ENCODE measurements at places on chromosomes 13 and 19. TPM values are rescaled to one million over a fixed set of nuclear protein-coding genes. Genes with fewer than 3 reads are reported as not detected.

Gene LGI4
- 0.07 TPM for total RNA-seq

Gene C1QTNF9
- total RNA-seq, result not detected

Gene CARS2
- 101 TPM for total RNA-seq

Gene SERPINE3
- total RNA-seq, result not detected

Gene DCLK1
- total RNA-seq, result not detected

Gene ATCAY
- total RNA-seq, result not detected

Gene DOCK9
- total RNA-seq, result 43.5 TPM

Gene ZNF563
- total RNA-seq, result 3.0 TPM

Gene USHBP1
- 0.30 TPM for total RNA-seq

Gene PRR19
- total RNA-seq, result 1.6 TPM

DNA sequence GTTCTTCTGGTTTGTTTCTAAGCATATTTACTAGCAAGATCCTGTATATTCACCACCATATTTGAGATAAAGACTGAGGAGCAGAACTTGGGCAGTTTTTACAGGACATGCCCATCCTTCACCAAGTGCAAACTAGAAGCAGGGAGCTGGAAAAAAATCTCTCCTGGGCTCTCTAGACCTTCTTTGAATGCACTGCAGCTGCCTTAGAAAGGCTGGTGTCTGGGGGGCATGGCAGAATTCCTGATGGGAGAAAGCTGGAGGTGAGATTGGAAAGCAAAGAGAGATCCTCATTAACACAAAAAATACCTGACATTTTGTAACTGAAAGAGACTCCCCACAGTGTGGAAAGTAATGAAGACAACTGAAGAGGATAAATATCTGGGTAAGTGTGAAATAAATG is 1612.1 kb downstream of the OLFM4 start:
- no peaks in the 10 kb centered on the region for H3K36me3 ChIP-seq
- no peak overlapping the region for H3K4me3 ChIP-seq
- H3K27me3 ChIP-seq, result no peaks in the 10 kb centered on the region
- DNase-seq, result no peak

GRCh38 chr19:56312342-56312741 is 2.3 kb downstream of the ZSCAN5A start:
- H3K27ac ChIP-seq, result no peak overlapping the region
- H3K27me3 ChIP-seq, result no peaks in the 10 kb centered on the region
- peak overlapping the region; percentile 27 for H3K4me3 ChIP-seq
- H3K36me3 ChIP-seq, result peaks cover 26% of the 10 kb centered on the region
- DNase-seq, result no peak

- H3K36me3 ChIP-seq, result no peaks in the 10 kb centered on the region
- DNase-seq, result no peak
- H3K27ac ChIP-seq, result no peak overlapping the region
- peaks cover 21% of the 10 kb centered on the region for H3K27me3 ChIP-seq
- H3K4me1 ChIP-seq, result no peaks in the 10 kb centered on the region
- no peak overlapping the region for H3K4me3 ChIP-seq
These were observed 53.6 kb upstream of the FRY start for GRCh38 chr13:31978021-31978420.

- H3K4me1 ChIP-seq, result peaks cover 5% of the 10 kb centered on the region
- no peak overlapping the region for H3K4me3 ChIP-seq
- no peak overlapping the region for H3K27ac ChIP-seq
- no peak for DNase-seq
These were observed 256.1 kb downstream of the SLITRK6 start for GRCh38 chr13:85543144-85543543.

GRCh38 chr13:43669964-43670363 is 116.8 kb downstream of the ENOX1 start:
- no peak for DNase-seq
- H3K36me3 ChIP-seq, result no peaks in the 10 kb centered on the region
- H3K4me3 ChIP-seq, result no peak overlapping the region
- H3K27ac ChIP-seq, result no peak overlapping the region

DNA sequence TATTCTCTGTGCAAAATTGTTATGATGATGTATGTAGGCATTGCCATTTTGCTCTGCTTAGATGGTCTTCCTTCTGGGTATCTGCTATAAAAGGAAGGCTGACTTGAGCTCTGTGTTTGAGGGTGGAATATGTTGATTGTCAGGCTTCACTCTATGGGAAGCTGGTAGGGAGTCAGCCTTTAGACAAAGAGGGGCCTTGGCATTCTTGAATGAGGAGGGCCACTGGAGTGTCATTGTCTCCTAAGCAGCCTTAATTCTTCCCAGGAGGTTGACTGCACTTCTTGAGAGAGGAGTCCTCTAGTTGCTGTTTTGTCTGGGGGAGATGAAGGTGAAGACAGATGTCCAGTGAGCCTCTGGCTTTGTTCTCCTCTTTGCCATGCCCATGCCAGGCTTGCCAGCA is 266.8 kb downstream of the KCNRG start:
- no peak for DNase-seq
- H3K27me3 ChIP-seq, result peaks cover 35% of the 10 kb centered on the region
- H3K4me1 ChIP-seq, result peaks cover 13% of the 10 kb centered on the region

- H3K4me1 ChIP-seq, result no peaks in the 10 kb centered on the region
- H3K27ac ChIP-seq, result no peak overlapping the region
- no peak for DNase-seq
- no peak overlapping the region for H3K4me3 ChIP-seq
- no peaks in the 10 kb centered on the region for H3K27me3 ChIP-seq
These were observed 25.1 kb downstream of the ARHGEF18 start for GRCh38 chr19:7373862-7374261.

DNA sequence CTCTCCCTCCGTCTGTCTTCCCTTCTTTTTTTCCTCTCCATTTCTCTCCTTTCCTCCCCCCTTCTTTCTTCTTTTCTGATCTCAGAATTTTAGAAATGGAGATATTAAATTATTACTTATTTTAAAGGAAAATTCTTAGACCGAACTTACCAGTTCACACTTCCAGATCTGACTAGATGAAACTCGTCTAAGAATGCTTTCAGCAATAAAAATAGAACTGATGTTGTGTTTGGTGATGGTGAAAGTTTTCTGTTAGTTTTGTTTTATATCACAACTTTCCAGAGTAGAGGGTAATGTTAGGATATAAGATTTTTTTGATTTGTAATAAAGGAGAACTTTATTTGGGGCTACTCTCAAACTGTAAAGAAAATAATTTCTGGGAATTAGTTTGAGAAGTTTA is 29.9 kb downstream of the UCHL3 start:
- H3K27ac ChIP-seq, result no peak overlapping the region
- peaks cover 35% of the 10 kb centered on the region for H3K36me3 ChIP-seq
- H3K4me1 ChIP-seq, result peaks cover 10% of the 10 kb centered on the region

- no peaks in the 10 kb centered on the region for H3K4me1 ChIP-seq
- H3K36me3 ChIP-seq, result no peaks in the 10 kb centered on the region
- no peak overlapping the region for H3K4me3 ChIP-seq
- DNase-seq, result peak; percentile 20
These were observed 2.1 kb upstream of the TUBA3C start for GRCh38 chr13:19183676-19184075.

DNA sequence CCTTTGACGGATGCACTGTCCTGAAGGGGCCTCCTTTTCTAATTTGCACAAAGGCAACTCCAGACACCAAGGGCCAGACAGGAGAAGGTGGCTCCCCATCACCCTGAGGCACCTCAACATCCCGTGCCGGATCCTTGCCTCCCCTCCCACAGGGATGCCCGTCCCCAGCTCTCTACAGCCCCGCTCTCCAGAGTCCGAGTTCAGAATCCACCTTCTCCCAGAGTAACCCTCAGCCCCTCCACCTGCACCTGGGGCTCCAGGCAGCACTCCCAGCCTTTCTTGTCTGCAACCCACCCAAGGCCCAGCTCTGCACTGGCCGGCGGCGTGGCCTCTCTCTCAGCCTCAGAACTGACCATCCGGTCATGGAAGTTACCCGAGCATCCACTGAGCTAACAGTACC is 4.8 kb downstream of the NDUFB7 start:
- H3K27me3 ChIP-seq, result no peaks in the 10 kb centered on the region
- H3K27ac ChIP-seq, result peak overlapping the region; percentile 53
- H3K36me3 ChIP-seq, result peaks cover 27% of the 10 kb centered on the region
- no peak for DNase-seq
- no peak overlapping the region for H3K4me3 ChIP-seq

GRCh38 chr19:43799502-43800142 is 2.6 kb downstream of the LYPD5 start:
- no peak for DNase-seq
- H3K4me3 ChIP-seq, result peak overlapping the region; percentile 82
- no peak overlapping the region for H3K27ac ChIP-seq

GRCh38 chr13:44508562-44509077 is 67.5 kb downstream of the TSC22D1 start:
- no peaks in the 10 kb centered on the region for H3K36me3 ChIP-seq
- H3K4me1 ChIP-seq, result no peaks in the 10 kb centered on the region
- no peak for DNase-seq
- no peak overlapping the region for H3K4me3 ChIP-seq
- H3K27me3 ChIP-seq, result no peaks in the 10 kb centered on the region
- no peak overlapping the region for H3K27ac ChIP-seq

- H3K4me3 ChIP-seq, result no peak overlapping the region
- DNase-seq, result no peak
- peaks cover 28% of the 10 kb centered on the region for H3K27me3 ChIP-seq
- no peaks in the 10 kb centered on the region for H3K36me3 ChIP-seq
- no peaks in the 10 kb centered on the region for H3K4me1 ChIP-seq
These were observed 46.5 kb upstream of the GTF2F2 start for GRCh38 chr13:45073809-45074208.

DNA sequence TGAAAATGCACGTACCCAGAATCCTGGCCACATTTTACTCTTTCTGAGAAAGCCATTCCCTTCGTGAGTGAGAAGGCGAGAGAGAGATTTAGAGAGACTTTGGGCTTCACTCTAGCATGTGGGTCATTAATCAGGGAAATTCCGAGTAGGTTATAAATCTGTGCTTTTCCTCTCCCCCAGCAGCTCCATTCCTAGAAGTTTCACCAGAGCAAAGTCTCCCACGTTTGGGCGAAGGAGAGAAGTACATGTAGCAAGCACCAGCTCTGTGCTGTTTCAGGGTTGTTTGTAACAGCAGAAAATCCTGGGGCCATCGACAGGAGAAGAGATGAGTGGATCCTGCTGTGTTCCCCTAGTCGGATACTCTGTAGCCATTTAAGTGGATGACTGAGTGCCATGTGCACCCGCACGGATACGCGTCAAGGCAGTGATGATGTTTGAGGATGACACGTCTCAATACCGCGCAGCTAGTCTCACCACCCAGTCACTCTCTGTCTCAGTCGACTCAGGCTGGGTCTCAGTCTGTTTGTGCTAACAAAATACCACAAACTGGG is 131.8 kb upstream of the PEG3 start:
- peaks cover 2% of the 10 kb centered on the region for H3K36me3 ChIP-seq
- H3K27ac ChIP-seq, result no peak overlapping the region
- no peak for DNase-seq
- H3K27me3 ChIP-seq, result no peaks in the 10 kb centered on the region
- H3K4me3 ChIP-seq, result no peak overlapping the region

GRCh38 chr19:50341091-50341564 is 12.0 kb upstream of the KCNC3 start:
- DNase-seq, result no peak
- H3K27ac ChIP-seq, result no peak overlapping the region
- peaks cover 12% of the 10 kb centered on the region for H3K4me1 ChIP-seq
- H3K4me3 ChIP-seq, result no peak overlapping the region
- H3K36me3 ChIP-seq, result peaks cover 16% of the 10 kb centered on the region

- peaks cover 3% of the 10 kb centered on the region for H3K27me3 ChIP-seq
- H3K4me1 ChIP-seq, result no peaks in the 10 kb centered on the region
- no peak overlapping the region for H3K27ac ChIP-seq
- no peak overlapping the region for H3K4me3 ChIP-seq
- no peak for DNase-seq
These were observed 92.7 kb downstream of the SGCG start for GRCh38 chr13:23273498-23273897.

DNA sequence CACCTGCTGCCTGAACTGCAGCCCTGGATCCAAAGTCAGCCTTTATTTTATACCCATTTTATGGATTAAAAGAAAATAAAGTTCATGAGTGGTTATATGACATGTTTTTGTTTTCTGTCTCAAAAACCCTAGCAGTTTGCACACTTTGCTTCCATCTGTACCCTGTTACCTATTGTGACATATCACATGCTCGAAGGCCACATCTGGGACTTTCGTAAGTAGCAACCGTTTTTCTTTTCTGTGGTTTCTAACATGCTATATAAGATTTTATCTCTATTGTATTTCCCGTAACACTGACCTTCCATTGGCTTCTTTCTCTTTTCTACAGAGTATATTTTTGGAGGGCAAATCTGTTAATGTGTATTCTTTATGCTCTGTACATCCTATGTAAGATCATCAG is 1007.2 kb downstream of the PCDH9 start:
- no peaks in the 10 kb centered on the region for H3K36me3 ChIP-seq
- H3K27me3 ChIP-seq, result no peaks in the 10 kb centered on the region
- H3K4me3 ChIP-seq, result no peak overlapping the region
- no peak overlapping the region for H3K27ac ChIP-seq
- H3K4me1 ChIP-seq, result no peaks in the 10 kb centered on the region
- DNase-seq, result no peak

DNA sequence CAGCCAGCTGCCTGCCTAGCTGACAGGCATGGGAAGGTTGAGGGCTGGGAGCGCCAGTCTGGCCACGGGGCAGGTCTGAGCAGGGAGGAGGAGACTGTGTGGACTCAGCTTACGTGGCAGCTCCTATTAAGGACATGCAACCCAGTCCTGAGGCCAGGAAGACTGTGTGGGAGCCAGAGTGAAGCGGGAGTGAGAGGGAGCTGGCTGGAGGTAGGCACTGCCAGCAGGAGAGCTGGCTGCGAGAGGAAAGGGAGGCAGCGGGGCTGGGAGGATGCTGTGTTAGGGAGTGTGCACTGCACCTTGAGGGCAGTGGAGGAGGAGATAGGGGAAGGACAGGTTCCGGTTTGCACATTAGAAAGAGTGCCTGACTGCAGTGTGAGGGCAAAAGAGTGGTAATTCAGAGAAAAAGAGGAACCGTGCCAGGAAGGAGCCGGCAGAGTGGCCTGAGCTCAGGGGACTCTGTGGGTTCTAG is 99.2 kb downstream of the SLC7A1 start:
- peaks cover 7% of the 10 kb centered on the region for H3K4me1 ChIP-seq
- no peak overlapping the region for H3K4me3 ChIP-seq
- H3K27ac ChIP-seq, result no peak overlapping the region
- no peaks in the 10 kb centered on the region for H3K36me3 ChIP-seq
- peaks cover 14% of the 10 kb centered on the region for H3K27me3 ChIP-seq

DNA sequence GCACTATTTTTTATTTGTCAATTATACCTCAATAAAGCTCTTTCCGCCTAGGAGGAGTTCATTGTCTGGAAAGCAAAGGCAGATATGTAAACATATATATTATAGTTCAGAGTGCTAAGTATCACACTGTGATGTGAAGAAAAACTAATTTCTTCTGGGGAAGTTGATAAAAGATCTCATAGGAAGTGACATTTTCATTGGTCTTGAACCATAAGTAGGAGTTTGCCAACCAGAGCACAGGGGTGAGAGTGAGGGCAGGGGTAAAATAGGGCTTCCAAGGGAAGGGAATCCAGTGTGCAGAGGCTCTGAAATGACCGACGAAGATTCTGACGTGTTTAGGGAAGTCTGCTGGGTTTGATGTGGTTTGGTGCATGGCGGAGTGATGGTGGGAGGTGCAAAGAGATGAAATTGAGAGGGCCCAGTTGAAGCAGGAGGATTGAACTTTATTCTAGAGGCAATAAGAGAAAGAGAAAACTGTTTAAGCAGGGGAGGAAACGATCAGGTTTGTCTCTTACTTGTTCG is 780 bp upstream of the GTF2F2 start:
- H3K4me1 ChIP-seq, result peaks cover 5% of the 10 kb centered on the region
- no peaks in the 10 kb centered on the region for H3K27me3 ChIP-seq
- H3K36me3 ChIP-seq, result peaks cover 5% of the 10 kb centered on the region
- no peak overlapping the region for H3K27ac ChIP-seq
- H3K4me3 ChIP-seq, result no peak overlapping the region

- peaks cover 19% of the 10 kb centered on the region for H3K27me3 ChIP-seq
- no peaks in the 10 kb centered on the region for H3K36me3 ChIP-seq
- DNase-seq, result no peak
- no peak overlapping the region for H3K4me3 ChIP-seq
- no peaks in the 10 kb centered on the region for H3K4me1 ChIP-seq
- no peak overlapping the region for H3K27ac ChIP-seq
These were observed 284.8 kb upstream of the SOX21 start for GRCh38 chr13:94997126-94997525.
